RWPE1 (cell line): ENCODE measurements at places on chromosomes 3 and 15.

- DNase-seq, result no peak
Measured at GRCh38 chr15:31292391-31293015, 34.1 kb upstream of the KLF13 start.

DNA sequence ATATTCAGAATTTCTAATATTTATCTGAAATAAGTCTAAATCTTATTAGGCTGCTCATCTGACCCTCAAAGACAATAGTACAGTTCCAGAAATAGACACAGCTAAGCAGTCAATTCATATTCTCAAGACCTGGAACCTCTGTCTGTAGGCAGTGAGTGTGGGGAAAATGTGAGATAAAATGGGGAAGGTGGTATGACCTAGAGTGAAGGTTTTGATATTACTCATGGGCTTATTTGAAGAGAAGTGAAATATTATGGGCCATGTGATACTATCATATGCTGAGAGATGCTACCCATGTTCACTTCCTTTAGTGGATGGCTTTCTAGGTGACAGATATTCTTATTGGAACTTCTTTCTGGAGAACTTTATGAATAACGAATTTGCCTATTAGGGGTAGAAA lies 33.5 kb downstream of the TGFBR2 start:
- DNase-seq, result no peak

GRCh38 chr3:128590948-128591347 lies 59.7 kb downstream of the RPN1 start:
- DNase-seq, result no peak

DNA sequence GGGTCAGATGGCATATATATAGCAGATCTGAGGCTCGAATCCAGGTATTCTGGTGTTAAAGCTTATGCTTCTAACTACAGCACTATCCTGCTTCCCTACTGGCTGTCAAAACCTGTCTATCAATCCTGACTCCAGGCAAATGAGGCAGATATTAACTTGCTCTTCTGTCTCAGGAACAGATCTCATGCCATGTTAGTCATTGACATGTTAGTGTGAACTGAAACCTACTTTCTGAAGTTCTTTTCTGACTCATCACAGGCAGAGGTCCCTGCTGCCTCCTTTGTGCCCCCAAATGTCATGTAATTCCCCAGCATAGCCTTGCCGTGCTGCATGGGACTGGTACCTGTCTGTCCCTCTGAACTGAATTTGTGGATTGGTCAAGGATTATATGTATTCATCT lies 125.0 kb upstream of the SMAD3 start:
- peak; percentile 26 for DNase-seq

DNA sequence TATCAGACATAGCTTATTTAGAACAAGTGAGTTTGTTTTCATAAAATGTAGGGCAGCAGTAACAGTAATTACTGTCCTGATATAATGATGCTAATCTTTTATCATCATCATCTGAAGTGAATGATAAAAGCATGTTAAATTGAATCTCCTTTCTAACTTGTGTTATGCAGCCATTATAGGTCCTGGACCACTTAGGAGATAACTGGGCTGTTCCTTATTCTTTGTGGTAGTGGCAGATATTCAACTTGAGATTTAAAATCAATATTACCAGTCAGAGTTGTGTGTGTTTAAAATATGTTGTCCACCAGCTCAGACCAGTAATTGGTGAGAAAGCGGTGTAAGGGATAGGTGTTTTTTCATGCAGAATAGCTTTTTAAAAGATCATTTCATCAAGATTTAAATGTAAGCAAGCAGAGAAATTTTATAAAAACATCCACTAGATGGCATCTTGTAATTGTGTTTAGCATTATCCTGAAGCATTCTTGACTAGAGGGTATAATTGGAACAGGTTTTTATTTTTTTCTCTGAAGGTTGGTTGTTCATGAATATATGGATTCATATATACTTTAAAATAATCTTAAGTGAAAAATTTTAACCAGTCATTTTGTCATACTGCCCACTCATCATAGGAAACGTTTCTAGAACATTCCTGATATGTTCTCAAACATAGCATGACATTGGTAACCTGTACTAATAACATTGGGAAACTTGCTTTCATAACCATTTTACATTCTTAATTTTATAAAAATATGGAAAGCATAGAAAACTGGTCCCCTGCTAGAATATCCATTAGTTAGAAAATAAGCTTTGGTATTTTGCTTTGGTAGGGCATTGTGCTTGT lies 153.9 kb downstream of the BBX start:
- DNase-seq, result peak; percentile 20
